Left renal pelvis (tissue), 4 donors: ENCODE measurements at places on chromosomes 1 and 21.
A peak's percentile ranks its signal among the peaks of the same experiment; 100 is the strongest.

- no peak for DNase-seq
Measured at GRCh38 chr1:230772457-230773395, 25.5 kb downstream of the CAPN9 start.

- no peak for DNase-seq
Measured at GRCh38 chr1:180934563-180934962, 21.9 kb downstream of the KIAA1614 start.

- DNase-seq = no peak
Measured at GRCh38 chr1:69148731-69149130, 419.0 kb upstream of the LRRC7 start.

- no peak for DNase-seq
Measured at GRCh38 chr1:231363624-231364023, 25.5 kb downstream of the SPRTN start.

- no peak for DNase-seq
Measured at GRCh38 chr1:34695580-34695979, 59.3 kb upstream of the GJB5 start.

- DNase-seq = no peak
Measured at GRCh38 chr1:221230605-221231004, 351.4 kb downstream of the HLX start.

- DNase-seq = no peak
Measured at GRCh38 chr1:173134029-173134428, 73.1 kb downstream of the TNFSF4 start.

DNA sequence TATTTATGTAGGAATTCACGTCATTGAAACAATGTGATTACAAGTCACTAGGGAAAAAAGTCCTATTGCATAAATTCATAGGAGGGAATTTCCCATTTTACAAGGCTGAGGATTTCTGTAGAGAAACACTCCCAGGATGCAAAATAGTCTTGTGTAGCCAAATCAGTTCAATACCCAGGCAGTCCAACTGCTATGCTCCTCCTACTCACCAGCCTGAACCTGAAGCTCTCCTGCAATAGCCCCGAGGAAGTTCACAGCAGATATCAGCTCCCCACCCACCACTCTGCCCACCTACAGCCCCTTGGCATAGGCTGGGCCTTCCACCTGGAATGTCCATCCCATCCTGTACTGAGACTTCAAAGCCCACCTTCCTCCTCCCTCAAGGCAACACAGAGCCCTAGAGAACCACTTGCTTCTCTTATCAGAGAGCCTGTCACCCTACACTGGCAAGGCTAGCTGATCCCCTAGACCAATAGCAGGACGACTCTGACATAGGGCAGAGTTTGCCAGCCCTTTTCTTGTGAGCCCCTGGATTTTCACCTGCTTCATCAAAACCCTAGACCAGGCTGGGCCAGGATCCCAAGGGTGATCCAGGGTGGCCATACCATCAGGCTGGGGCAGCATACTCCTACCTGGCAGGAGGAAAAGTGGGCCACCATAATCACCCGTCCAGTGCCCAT, 1.5 kb downstream of the LSS start:
- no peak for DNase-seq

DNA sequence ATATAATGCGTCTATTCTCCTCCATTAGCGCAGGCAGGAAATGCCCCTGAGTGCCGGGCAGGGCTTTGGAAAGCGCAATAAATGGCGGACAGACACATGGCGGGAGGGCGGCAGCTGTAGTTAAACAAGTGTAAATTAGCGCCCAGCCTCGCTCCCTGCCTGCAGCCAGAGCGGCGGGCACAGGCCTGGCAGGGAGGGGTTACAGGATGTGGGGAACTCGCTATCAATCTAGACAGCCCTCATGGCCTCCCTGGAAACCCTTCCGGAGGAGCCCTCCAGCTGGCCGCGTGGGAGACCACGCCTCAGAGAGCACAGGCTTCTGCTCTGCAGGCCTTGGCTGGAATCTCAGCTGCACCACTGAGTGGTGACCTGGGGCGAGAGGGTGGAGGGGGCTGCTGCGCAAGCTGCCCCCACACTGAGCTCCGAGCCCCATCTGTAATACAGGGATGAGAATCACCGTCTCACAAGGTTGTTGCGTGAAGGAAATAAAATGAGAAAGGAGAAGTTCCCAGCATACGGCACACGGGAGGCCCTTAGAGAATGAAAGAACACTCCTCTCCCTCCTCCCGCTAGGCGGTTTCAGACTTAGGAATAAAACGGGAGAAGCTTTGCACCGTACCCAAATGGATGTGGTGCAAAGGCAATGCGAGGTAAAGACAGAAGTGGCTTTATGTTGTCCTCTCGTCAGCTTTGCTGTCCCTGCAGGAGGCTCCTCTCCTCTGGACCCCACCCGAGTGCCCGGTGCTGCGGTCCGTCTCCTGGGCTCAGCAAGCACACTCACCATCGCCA, 167.2 kb upstream of the POU3F1 start:
- DNase-seq = peak; percentile 59
